ENCODE measurements at places on chromosomes 4 and X. TPM values are rescaled to one million over a fixed set of nuclear protein-coding genes. Genes with fewer than 3 reads are reported as not detected.

DNA sequence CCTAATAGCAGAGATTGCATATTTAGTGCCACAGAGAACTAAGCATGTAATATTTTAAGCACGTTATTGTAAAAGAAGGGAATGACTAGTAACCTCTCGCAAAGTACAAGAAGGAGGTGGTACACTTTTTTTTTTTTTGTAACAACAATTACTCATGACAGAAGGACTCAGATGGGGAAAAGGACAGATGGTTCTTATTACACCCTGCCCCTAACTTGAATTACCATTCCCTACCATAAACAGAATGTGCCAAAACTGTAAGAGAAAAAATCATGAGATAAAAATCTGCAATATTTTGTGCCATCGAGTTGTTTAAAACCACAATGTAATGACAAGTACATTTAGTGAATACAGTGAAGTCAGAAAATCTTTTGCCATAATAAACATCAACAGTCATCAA is 33.0 kb upstream of the RAPGEF2 start:
- H3K4me1 ChIP-seq, result peaks cover 15% of the 10 kb centered on the region
- H3K4me3 ChIP-seq, result no peak overlapping the region
- DNase-seq, result no peak
- no peaks in the 10 kb centered on the region for H3K27me3 ChIP-seq
- no peak overlapping the region for H3K27ac ChIP-seq
- no peaks in the 10 kb centered on the region for H3K36me3 ChIP-seq

- no peak overlapping the region for H3K4me3 ChIP-seq
- no peak overlapping the region for H3K27ac ChIP-seq
- no peaks in the 10 kb centered on the region for H3K27me3 ChIP-seq
- no peaks in the 10 kb centered on the region for H3K36me3 ChIP-seq
- peak; percentile 7 for DNase-seq
Observed at GRCh38 chrX:134669378-134670098, 11.3 kb upstream of the PLAC1 start.

- H3K4me1 ChIP-seq, result no peaks in the 10 kb centered on the region
- no peak for DNase-seq
- H3K27me3 ChIP-seq, result peaks cover 13% of the 10 kb centered on the region
- no peaks in the 10 kb centered on the region for H3K36me3 ChIP-seq
- no peak overlapping the region for H3K4me3 ChIP-seq
- no peak overlapping the region for H3K27ac ChIP-seq
Observed at GRCh38 chr4:6392407-6392806, 80.0 kb downstream of the PPP2R2C start.

GRCh38 chr4:142324572-142324971 is 521.5 kb downstream of the INPP4B start:
- no peaks in the 10 kb centered on the region for H3K36me3 ChIP-seq
- H3K4me1 ChIP-seq, result no peaks in the 10 kb centered on the region
- no peak overlapping the region for H3K4me3 ChIP-seq
- no peak for DNase-seq
- no peak overlapping the region for H3K27ac ChIP-seq
- no peaks in the 10 kb centered on the region for H3K27me3 ChIP-seq

DNA sequence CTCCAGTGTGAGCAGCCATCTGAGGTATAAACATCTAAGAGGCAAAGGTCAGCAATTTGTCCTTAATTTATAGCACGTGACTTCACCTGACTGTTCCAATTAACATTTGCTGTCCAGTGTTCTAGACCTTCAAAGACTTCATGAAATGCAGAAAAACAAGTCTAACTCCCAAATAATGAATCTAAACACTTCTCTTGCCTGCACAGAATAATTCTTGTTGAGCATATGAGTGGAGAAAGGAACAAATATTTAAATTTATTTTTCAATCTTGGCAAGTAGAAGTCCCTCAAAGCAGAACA is 12.0 kb downstream of the RFC1 start:
- H3K4me1 ChIP-seq, result peaks cover 41% of the 10 kb centered on the region
- no peak for DNase-seq
- H3K27ac ChIP-seq, result peak overlapping the region; percentile 90
- no peaks in the 10 kb centered on the region for H3K36me3 ChIP-seq
- peak overlapping the region; percentile 24 for H3K4me3 ChIP-seq

DNA sequence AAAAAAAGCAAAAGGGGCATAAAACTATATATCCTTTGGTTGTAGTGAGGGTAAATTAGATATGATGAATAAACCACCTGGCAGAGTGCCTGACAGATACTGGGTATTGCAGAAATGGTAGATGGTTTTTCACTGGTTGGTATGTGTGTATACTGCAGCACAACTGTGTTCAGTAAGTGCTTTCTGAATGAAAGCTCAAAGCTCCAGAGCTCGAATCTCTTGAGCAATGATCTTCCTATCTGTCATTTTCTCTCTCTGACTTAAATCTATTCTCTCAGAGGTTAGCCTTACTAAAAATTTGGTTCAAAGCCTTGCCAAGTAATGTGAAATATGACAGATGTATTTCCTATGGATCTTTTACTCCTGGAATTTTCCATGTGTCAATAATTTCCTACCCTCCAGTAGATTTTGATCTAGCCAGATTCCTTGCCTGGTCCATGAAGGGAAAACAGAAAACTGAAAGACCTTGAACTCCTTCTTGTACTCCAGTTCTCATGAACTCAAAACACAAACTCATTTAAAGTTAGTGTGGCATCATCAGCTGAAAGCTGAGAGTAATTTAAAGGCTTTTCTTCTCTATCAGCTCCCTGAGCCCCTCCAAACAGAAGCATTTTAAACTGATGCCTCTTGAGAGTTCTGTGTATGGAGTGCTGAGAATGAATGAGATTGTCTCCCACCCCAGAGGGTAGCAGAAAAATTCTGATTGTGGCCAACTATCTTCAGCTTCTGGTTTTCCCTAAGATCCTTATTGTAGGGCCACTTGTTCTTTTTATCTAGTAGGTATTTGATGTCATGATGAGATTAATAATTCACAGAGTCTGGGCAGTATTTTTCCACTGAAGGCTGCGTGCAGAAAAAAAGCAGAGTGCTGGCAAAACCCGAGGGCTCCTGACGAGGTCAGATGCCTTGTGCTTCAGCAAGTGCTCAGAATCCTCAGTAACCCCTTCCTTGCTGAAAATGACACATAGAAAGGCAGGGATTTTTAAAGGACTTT is 363.4 kb upstream of the BOD1L1 start:
- no peaks in the 10 kb centered on the region for H3K27me3 ChIP-seq
- H3K4me1 ChIP-seq, result no peaks in the 10 kb centered on the region
- H3K4me3 ChIP-seq, result no peak overlapping the region
- H3K27ac ChIP-seq, result no peak overlapping the region
- H3K36me3 ChIP-seq, result no peaks in the 10 kb centered on the region
- DNase-seq, result no peak

DNA sequence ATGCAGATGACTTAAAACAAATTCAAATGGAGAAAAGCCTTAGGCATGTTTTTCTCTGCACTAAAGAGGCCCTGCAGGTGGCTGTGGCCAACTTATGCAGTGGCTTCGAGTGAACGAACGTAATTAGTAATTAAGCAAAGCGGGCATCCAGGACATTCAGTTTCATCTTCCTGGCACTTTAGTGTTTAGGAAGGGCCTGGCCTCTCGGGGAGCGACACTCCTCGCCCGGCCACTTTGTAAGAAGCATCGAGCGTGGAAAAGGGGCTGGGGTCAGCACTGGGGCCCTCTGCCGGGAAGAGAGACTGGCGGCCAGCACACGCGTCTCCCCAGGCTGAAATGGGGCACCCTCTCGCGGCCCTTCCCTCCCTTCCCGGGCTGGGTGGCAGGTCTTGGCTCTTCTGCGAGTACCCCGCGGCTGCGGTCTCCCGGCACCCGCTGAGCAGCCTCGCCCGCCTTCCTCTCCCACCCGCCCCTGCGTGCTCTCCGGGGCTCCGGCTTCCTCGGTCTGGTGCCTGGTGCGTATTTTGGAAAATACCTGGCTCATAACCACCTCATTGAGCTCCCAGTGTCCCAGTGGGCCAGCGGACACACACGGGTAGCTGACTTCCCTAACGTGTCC is 677 bp upstream of the CYP4V2 start:
- H3K27ac ChIP-seq, result peak overlapping the region; percentile 97
- no peaks in the 10 kb centered on the region for H3K27me3 ChIP-seq
- no peaks in the 10 kb centered on the region for H3K36me3 ChIP-seq
- peak; percentile 56 for DNase-seq
- peak overlapping the region; percentile 44 for H3K4me3 ChIP-seq

- no peaks in the 10 kb centered on the region for H3K27me3 ChIP-seq
- H3K4me1 ChIP-seq, result no peaks in the 10 kb centered on the region
- H3K4me3 ChIP-seq, result no peak overlapping the region
- no peak for DNase-seq
- H3K36me3 ChIP-seq, result no peaks in the 10 kb centered on the region
- H3K27ac ChIP-seq, result no peak overlapping the region
Observed at GRCh38 chr4:19803406-19803805, 448.3 kb upstream of the SLIT2 start.

DHRSX gene
- total RNA-seq, result 27.9 TPM

MAGEA9B gene
- not detected for total RNA-seq

PCDH18 gene
- 10.6 TPM for total RNA-seq

RNF212 gene
- total RNA-seq, result 2.5 TPM

BTK gene
- 1.6 TPM for total RNA-seq

VSIG4 gene
- 45.4 TPM for total RNA-seq

LDB2 gene
- 46.6 TPM for total RNA-seq
